Heart left ventricle (tissue), 16 donors: ENCODE measurements at places on chromosomes 12 and 14. TPM values are rescaled to one million over a fixed set of nuclear protein-coding genes. Genes with fewer than 3 reads are reported as not detected.

- DNase-seq: no peak
Measured at GRCh38 chr12:108840605-108841332, 16.6 kb downstream of the SSH1 start.

GRCh38 chr12:115174920-115175319 is 490.9 kb upstream of the TBX3 start:
- no peak for DNase-seq

DNA sequence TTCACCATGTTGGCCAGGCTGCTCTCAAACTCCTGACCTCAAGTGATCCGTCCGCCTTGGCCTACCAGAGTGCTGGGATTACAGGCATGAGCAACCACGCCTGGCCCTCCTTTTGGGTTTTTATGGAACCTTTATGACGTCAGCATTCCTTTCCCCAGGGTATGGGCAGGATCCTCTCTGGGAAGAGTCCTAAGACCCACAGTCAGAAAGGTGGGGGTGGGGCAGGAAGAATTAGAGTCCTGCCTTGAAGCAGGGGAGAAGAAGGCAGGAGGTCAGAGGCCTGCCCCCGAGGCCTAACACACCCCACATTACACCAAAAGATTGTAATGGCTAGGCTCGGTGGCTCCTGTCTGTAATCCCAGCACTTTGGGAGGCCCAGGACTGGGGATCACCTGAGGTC is 30.8 kb upstream of the CDK17 start:
- no peak for DNase-seq

DNA sequence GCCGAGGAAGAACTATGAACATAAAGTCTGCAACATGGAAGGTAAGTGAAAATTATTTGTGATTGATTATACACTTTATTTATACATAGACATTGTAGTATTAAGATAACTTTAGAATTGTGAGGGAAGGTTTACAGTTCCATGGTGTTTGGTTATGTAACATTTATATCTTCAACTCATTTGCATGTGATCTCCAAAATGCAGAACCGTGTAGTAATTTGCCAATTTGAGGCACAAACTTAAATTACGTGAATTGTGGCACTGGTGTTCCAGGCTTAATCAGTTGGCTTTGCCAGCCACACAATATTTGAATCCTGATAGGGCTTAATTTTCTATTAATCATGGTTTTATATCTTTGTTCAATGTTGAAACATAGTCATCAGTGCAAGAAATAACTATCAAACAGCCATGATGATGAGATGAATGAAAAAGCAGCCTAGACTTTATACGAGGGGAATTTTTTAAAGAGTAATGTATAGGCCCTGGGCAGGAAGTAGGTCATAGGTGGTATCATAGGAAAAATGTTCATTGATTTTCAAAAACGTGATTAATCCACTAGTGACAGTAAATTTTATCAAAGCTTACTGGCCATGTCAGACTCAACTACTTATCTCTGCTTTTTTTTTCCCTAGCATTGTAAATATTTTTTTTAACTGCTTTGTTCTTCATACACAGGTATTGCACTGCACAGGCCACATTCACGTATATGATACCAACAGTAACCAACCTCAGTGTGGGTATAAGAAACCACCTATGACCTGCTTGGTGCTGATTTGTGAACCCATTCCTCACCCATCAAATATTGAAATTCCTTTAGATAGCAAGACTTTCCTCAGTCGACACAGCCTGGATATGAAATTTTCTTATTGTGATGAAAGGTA is 31.7 kb downstream of the HIF1A start:
- no peak for DNase-seq

GRCh38 chr14:50311337-50311971 is 575 bp downstream of the L2HGDH start:
- DNase-seq: no peak

- DNase-seq: no peak
Measured at GRCh38 chr14:61346221-61346620, 24.8 kb downstream of the PRKCH start.

DNA sequence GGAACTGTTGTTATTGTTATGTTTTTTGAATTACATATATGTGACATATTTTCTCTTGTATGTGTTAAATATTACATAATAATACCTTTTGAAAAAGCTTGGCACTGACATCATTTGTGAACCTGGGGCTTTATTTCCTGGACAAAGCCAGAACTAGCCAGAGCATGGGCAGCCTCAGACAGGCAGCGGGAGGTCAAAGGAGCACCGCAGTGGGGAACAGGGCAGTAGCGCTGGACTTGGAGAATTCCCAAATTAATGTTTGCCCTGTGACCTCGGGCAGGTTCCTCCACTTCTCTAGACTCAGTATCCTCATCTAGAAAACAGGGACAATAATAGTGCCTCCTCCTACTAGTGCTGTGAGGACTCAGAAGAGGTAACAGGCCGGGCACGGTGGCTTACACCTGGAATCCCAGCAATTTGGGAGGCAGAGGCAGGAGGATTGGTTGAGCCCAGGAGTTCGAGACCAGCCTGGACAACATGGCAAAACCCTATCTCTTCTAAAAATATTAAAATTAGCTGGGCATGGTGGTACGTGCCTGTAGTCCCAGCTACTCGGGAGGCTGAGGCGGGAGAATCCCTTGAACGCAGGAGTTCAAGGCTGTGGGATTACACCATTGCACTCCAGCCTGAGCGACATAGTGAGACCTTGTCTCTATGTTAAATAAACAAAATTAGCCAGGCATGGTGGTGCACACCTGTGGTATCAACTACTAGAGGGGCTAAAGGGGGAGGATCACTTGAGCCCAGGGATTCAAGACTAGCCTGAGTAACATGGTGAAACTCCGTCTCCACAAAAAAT is 27.3 kb upstream of the ITPK1 start:
- DNase-seq: no peak

DNA sequence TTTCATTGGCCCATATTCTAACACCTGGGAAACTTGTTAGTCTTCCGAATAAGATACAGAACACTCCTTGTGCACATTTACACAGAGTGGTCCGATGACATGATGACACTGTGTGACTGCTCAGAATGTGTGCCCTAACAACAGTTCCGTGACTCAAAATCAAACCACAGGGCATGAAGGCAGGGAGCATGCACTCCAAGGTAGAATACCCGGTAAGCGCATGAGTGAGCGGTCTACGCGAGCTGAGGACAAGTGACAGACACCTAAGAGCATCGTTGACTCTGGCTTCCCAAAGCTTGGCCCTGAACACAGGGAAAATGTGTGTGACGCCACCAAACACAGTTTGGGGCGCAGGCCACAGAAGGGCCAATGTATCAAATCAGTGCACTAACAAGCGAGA is 18.6 kb downstream of the CLIP1 start:
- no peak for DNase-seq

DNA sequence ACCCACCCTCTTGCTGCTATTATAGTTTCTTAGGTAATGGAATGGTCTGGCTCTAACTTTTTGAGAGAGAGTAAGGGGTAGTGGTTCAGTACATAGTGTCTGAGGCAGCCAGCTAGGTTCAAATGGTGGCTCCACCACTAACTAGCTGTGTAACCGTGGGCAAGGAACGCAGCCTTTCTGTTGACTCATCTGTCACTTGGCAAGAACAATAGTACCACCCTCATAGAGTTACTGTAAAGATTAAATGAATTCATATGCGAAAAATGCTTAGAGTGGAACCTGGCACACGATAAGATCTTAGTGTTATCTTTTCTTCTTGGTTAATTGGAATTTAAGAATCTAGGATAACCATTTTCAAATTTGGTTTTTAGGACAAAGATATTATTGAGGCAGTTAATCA is 14.0 kb downstream of the CCDC62 start:
- DNase-seq: no peak

DNA sequence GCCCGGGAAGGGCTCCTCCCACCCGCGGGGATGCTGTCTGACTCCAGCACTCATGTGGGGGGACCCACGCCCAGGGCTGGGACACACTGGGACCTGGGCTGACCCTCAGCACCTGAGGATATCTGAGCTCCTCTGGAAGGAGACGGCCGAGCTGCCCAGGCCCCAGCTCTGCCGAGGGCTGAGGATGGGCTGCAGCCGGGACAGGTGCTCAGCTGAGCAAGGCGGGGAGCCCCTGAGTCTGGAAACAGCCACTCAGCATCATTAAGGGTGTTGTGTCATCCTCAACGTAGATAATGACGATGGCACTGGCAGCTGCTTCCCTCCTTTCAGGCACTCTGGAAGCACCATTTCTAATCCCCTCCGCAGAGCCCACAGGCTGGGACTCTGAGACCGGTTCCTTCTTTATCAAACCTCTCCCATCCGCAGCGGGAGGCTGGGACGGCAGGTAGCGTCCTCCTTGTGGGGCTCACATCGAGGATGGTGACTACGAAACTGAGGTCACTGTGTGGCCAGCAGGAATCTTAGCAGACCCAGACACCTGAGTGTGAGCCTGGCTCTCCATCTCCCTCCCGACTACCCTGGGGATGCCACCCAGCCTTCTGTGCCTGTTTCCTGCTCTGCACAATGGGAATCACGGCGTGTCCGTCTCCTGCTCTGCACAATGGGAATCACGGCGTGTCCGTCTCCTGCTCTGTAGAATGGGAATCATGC is 26.7 kb upstream of the SFSWAP start:
- no peak for DNase-seq

DNA sequence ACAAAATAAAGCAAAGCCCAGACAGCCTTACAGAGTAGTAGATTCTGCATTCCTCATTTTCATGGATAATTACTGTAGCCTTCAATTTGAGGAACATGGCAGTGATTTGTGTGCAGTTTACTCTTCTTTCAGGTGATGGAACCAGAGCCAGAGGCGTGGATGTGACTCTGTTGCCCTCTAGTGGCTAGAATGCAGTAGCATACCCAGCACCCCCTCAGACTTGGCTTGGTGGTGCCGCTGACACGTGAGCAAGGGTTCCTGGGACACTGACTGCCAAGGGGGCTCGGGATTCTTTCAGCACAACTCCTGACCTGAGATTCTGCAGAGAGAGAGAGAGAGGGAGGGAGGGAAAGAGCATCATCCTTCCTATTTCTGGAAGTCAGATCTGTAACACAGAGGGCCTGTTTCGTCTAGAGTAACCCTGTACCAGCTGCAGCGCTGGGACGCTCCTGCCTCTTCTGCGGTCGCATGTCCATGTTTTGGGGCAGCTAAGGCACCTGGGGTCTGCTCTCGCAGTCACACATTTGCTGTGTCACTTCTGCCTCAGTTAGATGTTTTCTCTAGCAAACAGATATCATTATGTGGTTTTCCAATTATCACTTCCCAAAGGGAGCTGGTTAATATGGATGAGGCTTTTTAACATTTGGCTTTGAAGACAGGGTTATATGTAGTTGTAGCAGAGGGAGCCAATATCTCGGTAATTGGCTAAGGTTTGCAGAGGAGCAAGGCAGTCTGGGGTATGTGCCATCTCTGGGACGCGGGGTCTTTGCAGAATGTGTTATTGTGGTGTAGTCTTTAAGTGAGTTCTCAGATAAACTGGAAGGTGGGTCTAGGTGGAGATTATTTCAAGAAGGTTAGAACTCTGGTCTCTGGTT is 428.1 kb downstream of the NRXN3 start:
- DNase-seq: peak; percentile 31

DNA sequence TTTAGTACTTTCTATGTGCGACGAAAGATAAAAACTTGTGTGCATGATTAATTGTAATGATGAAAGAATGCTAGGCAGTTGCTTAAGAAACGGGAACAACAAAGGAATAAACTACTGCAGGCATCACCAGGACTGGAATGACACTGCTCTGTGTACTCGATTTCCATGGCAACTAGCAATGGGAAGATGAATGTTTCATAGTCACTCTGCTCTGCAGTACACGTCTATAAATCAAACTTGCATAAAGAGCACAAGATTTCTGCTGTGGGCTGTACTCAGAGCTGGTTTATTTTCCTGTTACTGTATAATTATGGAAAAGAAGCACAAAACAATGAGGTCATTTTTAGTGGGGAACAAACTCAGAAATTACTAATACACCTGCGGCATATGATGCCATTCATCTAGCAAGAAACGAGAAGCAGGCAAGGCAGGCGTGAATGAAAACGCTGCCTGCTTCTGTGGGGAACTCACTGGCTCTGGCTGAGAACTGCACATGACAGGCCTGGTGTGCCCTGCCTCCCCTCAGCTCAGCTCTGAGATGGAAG is 41.8 kb downstream of the EFCAB11 start:
- no peak for DNase-seq

GRCh38 chr14:74609721-74610120 is 2.3 kb downstream of the LTBP2 start:
- no peak for DNase-seq

DNA sequence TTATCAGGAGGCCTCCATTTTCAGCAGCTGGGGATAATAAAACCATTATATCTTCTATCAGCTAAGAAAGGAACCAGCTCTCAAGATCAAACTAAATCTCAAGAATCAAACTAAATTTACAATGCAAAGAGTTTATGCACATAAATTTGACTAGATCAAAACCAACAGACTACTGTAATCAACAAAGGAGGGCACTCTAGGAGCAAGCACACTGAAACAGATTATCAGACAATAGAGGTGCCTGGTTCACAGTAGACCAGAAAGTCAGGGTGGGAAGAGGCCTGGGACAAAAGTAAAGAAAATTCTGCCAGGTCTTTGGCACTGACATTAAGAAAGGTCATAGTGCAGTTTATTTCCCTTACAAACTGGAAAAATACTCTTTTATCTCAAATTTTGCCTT is 61.0 kb downstream of the HECTD4 start:
- DNase-seq: no peak

GRCh38 chr12:46944771-46945170 is 119.0 kb upstream of the SLC38A4 start:
- no peak for DNase-seq

GRCh38 chr12:63967358-63968145 is 123.1 kb downstream of the SRGAP1 start:
- DNase-seq: no peak

DNA sequence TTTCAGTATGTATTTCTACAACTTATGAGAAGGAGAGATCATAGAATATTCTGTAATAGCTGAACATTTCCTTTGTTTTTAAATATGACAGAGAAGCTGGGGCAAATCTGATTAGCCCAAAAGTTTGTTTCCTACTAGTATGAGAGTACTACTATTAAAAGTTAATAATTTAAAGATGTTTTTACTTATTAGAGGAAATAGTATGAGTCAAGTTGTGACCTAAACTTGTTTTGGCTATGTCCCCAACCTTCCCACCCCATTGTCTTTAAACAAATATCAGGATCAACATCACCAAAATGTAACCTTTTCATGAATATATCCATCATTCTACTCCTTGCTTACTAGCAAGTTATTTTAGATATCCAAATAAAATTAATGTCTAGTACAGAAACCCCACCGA is 10.5 kb downstream of the GNPNAT1 start:
- no peak for DNase-seq

COX8C gene
- polyA plus RNA-seq: not detected

KSR2 gene
- polyA plus RNA-seq: not detected

PRB2 gene
- not detected for polyA plus RNA-seq

MYH6 gene
- polyA plus RNA-seq: 1,673 TPM

CCDC38 gene
- polyA plus RNA-seq: not detected

CLEC7A gene
- 2.7 TPM for polyA plus RNA-seq

PRICKLE1 gene
- 3.2 TPM for polyA plus RNA-seq

SPIC gene
- not detected for polyA plus RNA-seq

VASH1 gene
- 9.9 TPM for polyA plus RNA-seq

FAM90A1 gene
- polyA plus RNA-seq: 0.19 TPM

RASSF3 gene
- polyA plus RNA-seq: 55.4 TPM

AQP5 gene
- 0.78 TPM for polyA plus RNA-seq

ETFBKMT gene
- 2.3 TPM for polyA plus RNA-seq

KRT78 gene
- polyA plus RNA-seq: 0.14 TPM

KLRD1 gene
- polyA plus RNA-seq: 1.1 TPM

FERMT2 gene
- polyA plus RNA-seq: 104 TPM
